ENCODE measurements at places on chromosomes 11 and 22.

- DNase-seq = no peak
Observed at GRCh38 chr11:3989921-3990290, 104.7 kb upstream of the RRM1 start.

DNA sequence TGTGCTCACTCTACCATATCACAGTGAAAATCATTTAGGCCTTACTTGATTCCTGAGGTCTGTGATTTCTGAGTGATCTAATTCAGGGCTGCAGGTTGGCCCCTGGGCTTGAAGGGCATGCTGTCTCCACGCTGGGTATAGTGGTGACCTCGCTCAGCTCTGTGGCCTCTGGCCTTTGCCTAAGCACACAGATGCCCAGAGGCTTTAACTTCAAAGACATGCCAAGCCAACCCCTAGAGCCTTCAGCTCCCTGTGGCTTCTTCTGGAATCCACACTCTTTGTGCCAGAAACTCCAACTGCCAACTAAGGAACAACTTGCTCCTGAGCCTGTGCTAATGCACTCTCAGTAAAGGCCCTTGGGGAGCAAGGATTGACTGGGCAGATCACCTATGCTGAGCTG is 232.6 kb upstream of the MPPED2 start:
- DNase-seq = no peak

DNA sequence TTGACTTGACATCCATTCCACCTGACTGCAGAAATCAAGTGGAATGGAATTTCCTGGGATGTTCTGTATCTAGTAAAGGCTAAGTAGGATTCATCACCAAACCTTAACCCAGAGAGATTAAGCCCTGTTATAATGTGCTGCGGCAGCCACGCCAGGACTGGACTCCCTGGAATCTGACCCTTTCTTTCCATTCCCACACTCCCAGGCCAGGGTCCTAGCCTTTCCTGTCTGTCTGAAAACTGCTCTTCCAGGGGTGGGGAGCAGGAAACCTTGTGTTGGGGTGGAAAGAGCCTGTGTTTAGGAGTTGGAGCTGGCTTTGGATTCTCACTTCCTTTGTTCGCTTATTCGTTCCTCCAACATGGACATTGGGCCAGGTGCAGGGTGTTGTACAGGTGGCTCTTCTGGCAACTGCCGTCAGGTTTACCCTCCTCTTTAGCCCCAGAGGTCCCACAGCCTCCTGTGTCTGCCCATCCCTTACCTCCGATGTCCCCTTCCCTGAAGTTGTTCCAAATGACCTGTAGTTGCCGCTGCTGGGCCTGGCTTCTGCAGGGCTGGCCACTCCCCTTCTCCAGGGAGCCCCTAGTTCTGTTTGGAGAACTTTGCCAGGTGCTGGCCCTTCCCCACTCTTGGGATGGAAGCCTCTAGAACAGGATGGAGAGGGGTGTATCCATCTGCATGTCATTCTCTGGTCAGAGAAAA is 20.5 kb upstream of the PARVB start:
- DNase-seq = no peak

DNA sequence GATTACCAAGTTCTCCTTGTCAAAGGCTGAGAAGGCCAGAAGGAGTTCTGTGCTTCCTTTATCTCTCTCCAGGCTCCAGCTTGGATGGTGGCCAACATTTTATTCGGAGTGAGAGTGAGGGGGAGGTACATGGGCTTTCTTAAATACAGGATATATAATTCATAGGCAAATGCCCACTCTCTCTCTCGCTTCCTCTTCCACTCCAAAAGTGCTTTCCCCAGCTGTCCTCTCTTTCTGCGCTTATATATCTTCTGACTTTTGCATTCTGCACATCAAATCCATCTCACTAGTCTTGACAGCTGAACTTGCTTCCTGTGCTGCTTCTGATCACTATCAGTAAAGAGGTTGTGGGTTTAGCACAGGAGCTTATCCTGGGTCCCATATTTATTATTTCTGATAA is 125.4 kb upstream of the ARHGAP20 start:
- DNase-seq = peak; percentile 2

- DNase-seq = no peak
Observed at GRCh38 chr11:68358416-68358815, 46.0 kb downstream of the LRP5 start.

GRCh38 chr22:19039448-19039780 is 82.8 kb downstream of the DGCR2 start:
- no peak for DNase-seq

DNA sequence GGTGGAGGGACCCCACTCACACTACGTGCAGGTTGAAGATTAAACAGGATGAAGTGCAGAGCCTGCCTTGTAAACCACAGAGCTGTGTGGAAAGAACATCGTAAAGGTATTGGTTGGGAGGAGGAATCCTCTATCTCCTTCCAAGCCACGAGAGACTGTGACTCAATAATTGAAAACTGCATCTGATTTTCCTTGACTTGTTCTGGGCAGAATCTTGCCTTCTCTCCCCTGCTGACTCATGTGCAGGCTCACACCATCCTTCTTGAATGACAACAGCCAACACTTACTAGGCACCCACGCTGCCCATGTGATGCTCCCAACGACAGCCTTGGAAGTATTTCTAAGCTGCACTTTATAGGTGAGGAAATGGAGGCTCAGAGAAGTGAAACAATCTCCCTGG is 563.0 kb downstream of the MIAT start:
- no peak for DNase-seq

DNA sequence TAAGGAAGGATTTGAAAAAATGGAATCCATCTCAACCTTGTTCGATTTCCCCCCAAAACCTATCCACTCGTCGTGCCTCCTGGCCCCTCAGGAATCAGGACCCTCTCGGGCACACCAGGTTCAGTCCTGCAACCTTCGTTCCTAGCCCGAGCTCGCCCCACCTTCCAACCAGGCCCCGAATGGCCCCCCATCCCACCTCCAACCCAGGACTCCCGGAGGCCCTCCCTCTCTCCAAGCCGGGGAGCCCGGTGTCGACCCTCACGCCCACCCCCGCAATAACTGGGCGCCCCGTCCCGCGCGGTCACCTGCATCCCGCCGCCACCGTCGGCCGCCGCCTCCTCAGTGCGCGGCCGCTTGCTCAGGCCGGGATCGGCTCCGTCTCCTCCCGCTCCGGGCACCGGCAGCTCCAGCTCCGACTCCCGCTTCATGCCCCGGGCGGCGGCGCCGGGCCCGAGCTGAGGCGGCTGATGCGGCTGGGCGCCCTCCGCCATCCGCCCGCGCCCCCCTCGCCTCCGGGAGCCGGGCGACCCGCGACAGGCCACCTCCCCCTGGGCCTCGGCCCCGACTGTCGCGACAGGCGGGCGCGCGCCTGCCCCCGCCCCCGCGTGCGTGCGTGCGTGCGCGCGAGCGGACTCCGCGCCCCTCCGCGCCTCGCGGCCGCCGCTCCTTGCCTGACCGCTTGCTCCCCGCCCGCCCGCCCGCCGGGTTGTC is 534 bp downstream of the RBFOX2 start:
- peak; percentile 40 for DNase-seq

GRCh38 chr11:120430146-120430545 is 81.4 kb upstream of the GRIK4 start:
- DNase-seq = no peak

GRCh38 chr11:69448471-69449284 is 32.8 kb upstream of the LINC01488 start:
- no peak for DNase-seq

DNA sequence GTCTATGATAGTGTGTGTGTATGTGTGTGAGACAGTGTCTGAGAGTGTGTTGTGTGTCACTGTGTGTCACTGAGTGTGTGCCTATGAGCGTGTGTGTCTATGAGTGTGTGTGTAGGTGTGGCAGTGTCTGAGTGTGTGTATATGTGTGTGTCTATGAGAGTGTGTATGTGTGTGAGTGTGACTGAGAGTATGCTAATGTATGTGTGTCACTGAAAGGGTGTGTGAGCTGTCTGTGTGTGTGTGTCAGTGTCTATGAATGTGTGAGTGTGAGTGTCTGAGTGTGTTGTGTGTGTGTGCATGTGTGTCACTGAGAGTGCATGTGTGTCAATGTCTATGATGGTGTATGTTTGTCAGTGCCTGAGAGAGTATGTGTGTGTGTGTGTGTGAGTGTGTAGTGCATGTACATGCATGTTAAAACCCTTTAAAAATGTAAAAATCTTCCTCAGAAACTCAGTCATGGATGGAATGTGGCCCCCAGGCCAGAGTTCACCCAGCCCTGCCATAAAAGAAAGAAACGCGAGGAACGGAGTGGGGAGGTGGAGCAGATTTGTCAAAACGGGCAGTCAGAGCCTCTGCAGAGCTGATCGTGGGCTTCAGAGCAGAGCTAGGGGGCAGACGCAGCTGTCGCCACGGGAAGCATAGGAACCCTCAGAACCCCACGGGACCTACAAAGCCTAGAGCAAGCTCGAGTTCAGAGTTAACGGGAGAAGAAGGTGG is 218.8 kb downstream of the CTTN start:
- DNase-seq = no peak

DNA sequence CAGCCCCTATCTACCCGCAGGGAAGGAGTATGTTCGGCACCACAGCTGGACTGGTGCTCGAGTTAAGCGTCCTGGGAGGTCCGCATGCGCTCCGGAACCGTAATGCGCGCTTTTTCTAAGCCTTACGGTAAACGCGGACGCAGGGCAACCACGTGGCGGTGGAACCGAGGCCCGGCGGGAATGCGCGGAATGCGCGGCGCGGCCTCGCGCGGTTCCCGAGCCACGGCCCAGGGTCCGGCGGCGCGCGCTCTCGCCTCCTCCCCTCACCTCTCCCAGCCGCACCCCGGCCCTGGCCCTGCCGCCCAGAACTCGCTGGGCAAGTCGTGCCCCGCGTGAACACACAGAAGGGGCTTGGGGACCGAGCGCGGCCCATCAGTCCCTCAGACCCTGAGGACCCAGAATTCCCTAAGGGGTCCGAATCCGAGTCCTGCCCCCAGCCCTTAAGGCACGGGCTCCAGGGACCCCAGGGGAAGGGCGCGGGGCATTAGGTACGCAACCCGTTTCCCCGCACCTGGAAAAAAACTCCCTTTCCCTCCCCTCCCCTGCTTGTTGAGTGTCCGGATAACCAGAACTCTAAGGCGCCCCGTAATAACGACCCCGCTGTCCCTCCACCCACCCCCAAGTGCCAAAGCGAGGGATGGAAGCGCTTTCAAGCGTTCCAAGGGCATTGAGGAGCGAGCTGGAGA is 4.3 kb upstream of the CCND1 start:
- peak; percentile 44 for DNase-seq

- DNase-seq = no peak
Observed at GRCh38 chr11:103294516-103294915, 185.3 kb downstream of the DYNC2H1 start.

- DNase-seq = no peak
Observed at GRCh38 chr11:5986885-5987284, at the start of gene OR52L1. Gene OR52L1 (minus strand): TSS chr11:5986985. CDS start chr11:5986930, 55 bp downstream.

DNA sequence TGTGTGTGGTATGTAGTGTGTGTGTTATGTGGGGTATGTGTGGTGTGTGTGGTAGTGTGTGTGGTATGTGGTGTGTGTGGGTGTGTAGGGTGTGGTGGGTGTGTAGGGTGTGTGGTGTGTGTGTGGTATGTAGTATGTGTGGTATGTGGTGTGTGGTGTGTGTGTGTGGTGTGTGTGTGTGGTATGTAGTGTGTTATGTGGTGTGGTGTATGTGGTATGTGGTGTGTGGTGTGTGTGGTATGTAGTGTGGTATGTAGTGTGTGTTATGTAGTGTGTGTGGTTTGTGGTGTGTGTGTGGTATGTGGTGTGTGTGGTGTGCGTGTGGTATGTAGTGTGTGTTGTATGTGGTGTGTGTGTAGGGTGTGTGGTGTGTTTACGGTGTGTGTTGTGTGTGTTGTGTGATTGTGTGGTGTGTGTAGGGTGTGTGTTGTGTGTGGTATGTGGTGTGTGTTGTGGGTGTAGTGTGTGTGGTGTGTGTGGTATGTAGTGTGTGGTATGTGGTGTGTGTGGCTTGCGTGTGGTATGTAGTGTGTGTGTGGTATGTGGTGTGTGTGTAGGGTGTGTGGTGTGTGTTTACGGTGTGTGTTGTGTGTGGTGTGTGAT is 4.2 kb upstream of the PPP6R2 start:
- no peak for DNase-seq

GRCh38 chr22:49848690-49849160 is 4.9 kb upstream of the ZBED4 start:
- no peak for DNase-seq

DNA sequence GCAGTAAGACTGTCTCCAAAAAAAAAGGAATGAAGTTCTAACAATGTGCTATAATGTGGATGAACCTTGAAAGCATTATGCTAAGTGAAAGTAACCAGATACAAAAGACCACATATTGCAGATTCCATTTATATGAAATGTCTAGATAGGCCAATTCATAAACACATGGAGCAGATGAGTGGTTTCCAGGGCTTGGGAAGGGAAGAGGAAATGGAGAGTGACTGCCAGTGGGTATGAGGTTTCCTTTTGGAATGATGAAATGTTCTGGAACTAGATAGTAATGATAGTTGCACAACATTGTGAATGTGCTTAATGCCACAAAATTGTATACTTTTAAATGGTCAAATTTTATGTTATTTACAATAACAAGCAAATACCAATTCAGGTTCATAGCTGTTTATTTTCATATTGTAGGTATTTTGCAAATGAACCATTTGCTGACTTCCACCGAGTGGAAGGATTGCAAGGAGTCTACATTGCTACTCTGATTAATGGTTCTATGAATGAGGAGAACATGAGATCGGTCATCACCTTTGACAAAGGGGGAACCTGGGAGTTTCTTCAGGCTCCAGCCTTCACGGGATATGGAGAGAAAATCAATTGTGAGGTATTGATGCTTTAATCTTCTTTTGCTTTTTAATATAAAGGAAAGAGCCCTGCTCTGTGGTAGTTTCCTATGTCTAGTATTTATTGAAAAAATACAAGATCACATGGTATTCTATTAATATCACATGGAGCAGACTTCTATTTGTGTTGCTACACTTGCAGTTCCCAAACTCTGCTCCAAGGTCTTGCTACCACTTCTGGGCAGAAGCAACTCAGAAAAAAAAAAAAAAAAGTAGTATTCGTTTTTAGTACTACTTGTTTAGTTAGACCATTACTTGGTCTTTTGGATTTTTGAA is 67.7 kb upstream of the SORL1-AS1 start:
- no peak for DNase-seq

DNA sequence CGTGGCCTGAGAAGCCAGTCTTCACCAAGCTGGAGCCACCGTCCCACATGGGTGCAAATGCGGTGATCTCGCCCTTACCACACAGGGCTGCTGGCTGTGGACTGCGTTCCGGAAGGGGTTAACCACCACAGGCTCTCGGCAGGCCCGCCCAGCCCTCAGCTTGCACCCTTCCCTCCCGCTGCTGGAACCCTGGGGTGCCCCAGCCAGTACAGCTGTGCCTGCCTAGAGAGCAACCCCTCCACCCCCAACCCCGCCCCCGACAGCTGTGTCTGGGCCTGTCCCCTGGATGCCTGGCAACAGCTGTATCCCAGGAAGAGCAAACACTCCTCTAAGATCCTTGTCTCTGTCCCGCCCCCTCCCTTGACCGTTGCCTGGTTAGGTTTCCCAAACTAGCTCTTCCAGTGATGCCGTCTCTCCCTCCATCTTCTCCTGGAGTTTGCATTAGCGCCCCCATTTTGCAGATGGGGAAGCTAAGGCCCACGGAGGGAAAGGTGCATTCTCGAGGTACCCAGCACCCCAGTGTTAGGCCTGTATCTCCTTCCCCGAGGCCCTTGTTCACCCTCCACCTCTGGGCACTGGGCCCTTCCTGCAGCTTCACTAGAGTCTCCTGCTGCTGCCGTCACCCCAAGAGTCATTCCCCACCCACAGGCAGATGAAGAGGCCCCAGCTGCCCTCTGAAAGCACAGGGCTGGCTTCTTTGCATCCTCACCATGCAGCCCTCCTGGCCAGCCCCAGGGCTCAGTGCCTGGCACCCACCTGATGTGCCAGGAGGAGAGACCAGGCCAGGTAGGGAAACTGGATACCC is 12.6 kb upstream of the COX8A start:
- DNase-seq = peak; percentile 35
